Activated CD4-positive, alpha-beta T cell treated with anti-CD3 and anti-CD28 coated beads for 4 hours (primary cell): ENCODE measurements at places on chromosomes 1 and 21.

DNA sequence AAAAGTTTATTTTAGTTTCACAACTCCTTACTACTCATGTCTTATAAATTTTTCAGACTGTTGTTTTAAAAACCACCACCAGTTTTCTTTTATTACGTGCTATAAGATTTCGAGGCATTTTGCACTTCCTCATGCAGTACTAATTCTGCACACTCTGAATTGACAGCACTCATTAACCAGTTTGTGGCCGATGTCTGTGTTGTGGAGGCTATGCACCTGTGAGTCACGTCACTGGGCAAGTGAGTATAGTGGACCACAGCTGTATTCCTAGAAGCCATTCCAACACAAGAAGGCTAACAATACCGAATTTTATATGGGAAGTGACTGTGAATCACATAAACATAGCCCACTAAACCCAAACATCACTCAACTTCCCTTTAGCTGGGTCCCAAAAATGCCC is 21.0 kb upstream of the SPATA6 start:
- no peak for DNase-seq

- DNase-seq = no peak
Measured at GRCh38 chr1:246567646-246568235, 1.5 kb downstream of the CNST start.

DNA sequence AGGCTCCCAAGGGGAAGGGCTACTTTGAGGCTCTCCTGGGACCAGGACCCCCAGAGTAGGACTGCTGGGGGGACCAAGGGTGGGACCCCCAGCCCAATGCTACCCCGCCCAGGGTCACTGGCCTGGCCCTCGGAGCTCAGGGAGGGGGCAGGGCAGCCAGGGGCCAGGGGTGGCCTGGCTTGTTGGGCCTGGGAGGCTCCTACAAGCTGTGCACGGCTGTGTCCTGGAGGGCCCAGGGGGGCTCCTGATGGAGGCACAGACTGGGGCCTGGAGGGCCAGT is 2.2 kb downstream of the HES4 start:
- no peak for DNase-seq

- DNase-seq = no peak
Measured at GRCh38 chr1:7984811-7985210, 23.3 kb downstream of the PARK7 start.

GRCh38 chr21:45552696-45553391 is 10.6 kb upstream of the SLC19A1 start:
- no peak for DNase-seq
